D341Med (cell line): ENCODE measurements at places on chromosomes 4 and X.

- no peak for DNase-seq
Observed at GRCh38 chr4:91035276-91035675, 908.1 kb downstream of the CCSER1 start.

GRCh38 chr4:121778991-121779628 is 14.1 kb upstream of the SMIM43 start:
- no peak for DNase-seq

DNA sequence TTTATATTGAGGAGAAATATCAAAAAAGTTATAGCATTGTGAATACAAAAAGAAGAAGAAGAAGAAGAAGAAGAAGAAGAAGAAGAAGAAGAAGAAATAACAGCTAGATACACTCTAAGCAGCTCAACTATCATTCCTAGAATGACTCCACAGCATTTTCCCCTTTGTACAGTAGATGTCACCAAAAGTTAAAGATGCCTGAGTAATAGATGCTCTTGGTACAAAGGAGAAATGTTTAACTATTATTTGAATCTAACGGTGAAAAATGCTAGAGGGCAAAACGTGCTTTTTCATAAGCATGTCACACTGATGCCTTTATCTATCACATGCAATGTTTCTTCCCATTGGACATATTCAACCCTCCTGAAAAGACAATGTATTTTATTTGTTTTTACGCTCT is 178.4 kb upstream of the GPRIN3 start:
- peak; percentile 25 for DNase-seq

- no peak for DNase-seq
Observed at GRCh38 chr4:17336524-17336961, 175.3 kb downstream of the QDPR start.

DNA sequence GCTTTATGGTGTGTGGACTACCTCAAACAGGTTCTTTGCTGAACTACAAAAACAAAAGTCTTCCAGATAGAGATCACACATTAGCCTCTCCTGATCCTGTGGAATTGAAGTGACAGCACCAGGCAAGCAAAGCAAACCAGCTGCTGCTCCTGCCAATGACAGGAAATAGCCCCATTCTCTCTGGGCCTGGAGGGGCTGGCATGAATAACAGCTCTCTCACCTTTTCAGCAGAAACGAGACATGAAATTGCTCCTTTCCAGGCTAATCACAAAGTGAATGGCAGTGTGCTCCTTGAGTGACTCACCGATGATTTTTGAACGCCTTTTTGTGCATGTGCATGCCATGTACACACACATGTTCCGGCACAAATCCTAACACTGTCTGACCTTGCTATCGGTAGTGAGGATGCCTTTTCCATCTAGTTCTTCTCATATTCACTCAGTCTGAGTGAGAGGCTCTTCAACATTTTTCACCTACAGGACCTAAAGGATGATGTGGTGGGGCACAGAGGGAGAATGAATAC is 24.4 kb downstream of the MFAP3L start:
- no peak for DNase-seq

- no peak for DNase-seq
Observed at GRCh38 chr4:40734497-40734896, 15.3 kb upstream of the NSUN7 start.

GRCh38 chrX:7133050-7133440 is 14.5 kb upstream of the STS start:
- no peak for DNase-seq

DNA sequence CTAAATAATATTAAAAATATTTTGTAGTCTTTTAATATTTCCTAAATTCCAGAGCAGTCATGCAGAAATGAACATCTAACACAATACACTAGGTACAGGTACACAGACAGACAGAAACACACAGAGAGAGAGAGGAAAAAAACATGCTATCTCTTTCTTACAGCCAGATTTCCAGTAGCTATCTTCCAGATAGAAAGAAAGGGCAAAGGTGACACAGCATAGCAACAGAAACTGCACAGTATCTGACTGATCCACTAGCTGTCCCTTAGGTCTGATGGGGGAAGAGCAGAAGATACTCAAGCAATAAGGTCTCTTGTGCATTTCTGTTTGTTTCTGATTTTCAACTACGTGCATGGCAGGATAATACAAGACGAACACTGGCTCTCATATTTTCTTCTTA is 7.8 kb downstream of the FBXW7 start:
- no peak for DNase-seq

- DNase-seq, result no peak
Observed at GRCh38 chrX:18664947-18665346, 7.0 kb downstream of the RS1 start.

- no peak for DNase-seq
Observed at GRCh38 chr4:860561-860960, 34.6 kb upstream of the CPLX1 start.

GRCh38 chr4:1899149-1900086 is 28.2 kb downstream of the NSD2 start:
- DNase-seq, result peak; percentile 89

DNA sequence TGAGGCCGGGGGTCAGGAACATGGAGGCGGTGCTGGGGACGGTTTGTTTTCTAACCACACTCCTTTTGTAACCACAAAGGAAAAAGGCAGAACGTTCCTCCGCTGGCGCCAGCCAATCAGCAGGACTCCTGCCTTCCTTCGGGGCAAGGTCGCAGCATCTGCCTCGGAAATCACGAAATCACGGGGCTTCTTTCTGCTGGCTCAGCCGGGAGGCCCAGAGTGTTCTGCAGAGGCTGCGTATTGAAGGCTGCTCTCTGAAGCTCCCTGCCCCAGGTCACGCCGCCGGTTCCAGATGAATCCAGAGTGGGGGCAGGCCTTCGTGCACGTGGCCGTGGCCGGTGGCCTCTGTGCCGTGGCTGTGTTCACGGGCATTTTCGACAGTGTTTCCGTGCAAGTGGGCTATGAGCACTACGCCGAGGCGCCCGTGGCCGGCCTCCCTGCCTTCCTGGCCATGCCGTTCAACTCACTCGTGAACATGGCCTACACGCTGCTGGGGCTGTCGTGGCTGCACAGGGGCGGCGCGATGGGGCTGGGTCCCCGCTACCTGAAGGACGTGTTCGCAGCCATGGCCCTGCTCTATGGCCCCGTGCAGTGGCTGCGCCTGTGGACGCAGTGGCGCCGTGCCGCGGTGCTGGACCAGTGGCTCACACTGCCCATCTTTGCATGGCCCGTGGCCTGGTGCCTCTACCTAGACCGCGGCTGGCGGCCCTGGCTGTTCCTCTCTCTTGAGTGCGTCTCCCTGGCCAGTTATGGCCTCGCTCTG is 9.4 kb downstream of the TMEM187 start:
- DNase-seq, result no peak

- no peak for DNase-seq
Observed at GRCh38 chr4:91984466-91984865, 319.3 kb upstream of the GRID2 start.

GRCh38 chr4:109155682-109156283 is 146.7 kb downstream of the COL25A1 start:
- DNase-seq, result no peak

GRCh38 chr4:128601991-128602695 is 207.4 kb upstream of the JADE1 start:
- DNase-seq, result no peak

DNA sequence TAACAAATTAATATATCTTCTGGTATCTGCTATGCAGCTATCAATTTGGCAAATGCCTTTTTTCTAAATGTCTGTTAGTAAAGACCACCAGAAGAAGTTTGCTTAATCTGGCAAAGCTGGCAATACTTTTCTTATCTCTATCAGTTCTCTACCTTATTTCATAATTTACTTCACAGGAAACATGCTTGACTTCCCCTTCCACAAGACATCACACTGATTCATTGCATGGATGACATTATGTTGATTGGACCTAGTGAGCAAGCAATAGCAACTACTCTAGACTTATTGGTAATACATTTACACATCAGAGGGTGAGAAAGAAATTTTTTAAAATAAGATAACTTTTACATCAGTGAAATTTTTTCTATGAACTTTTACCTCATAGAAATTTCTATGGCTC is 66.0 kb upstream of the RLIM start:
- DNase-seq, result no peak

GRCh38 chr4:36310793-36311192 is 29.4 kb downstream of the DTHD1 start:
- DNase-seq, result no peak

- no peak for DNase-seq
Observed at GRCh38 chr4:3700736-3701135, 65.4 kb upstream of the ADRA2C start.

DNA sequence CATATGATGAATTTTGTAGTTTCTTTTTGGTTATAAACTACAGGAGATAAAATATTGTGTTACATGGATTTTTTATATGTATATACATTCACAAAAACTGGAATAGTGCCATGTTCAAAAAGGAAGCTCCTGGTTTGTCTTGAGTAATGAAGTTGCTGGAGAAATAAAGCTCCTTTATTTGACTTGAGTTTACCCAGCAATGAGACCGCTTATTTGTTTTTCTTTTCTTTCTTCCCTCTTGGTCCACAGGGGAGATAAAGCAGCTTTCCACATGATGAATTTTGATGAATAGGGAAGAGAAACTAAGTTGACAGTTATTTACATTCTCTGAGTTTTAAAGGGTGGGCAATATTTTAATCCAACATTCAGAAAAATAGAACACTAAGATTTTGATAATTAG is 176.5 kb downstream of the GPM6A start:
- no peak for DNase-seq

- peak; percentile 87 for DNase-seq
Observed at GRCh38 chr4:144645631-144646522, at the start of gene HHIP. HHIP (plus strand) TSS chr4:144646156; CDS start chr4:144646676, 520 bp downstream.

GRCh38 chr4:120065974-120066516 is 603 bp downstream of the MAD2L1 start:
- no peak for DNase-seq

GRCh38 chr4:163895378-163896005 is 401.0 kb downstream of the TMA16 start:
- DNase-seq, result no peak
